ENCODE measurements at places on chromosomes 4 and X.

GRCh38 chrX:111411557-111411956, 435 bp downstream of the DCX start:
- no peak for DNase-seq

DNA sequence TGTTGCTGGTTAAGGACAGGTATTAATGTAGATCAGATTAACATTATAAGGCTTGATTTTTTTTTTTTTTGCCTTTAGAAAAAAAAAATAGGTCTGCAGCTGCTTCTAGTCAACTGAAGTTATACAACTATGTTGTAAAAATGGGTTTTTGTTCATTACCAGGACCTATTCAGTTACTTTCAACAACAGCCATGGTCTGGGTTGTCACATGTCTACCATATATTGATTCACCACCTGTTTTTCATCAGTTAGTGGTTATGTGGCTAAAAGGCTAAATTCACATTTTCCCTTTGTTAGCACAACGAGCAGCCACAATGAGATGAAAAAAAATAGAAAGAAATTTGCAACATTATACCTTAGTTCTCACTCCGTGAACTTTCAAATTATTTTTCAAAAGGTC, 45.5 kb downstream of the GLRB start:
- no peak for DNase-seq

DNA sequence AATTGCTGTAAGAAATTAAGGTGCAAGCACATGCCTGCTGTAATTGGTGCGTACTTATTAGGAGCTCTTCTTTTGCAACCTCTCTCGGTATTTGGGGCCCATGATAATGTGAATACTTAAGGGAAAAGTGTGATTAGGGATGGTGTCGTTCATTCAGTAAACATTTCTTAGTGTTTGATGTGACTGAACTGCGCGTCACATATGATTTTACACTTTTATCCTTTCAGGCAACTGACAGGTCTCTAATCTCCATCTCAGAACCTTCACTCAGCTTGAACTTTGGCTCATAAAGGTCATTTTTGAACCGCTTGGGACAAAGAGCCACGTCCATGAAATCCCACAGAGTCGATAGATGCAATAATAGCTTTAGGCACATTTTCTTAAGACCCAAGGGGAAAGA, 612.1 kb upstream of the PITX2 start:
- no peak for DNase-seq

- DNase-seq: no peak
These were observed 190.6 kb downstream of the PTTG2 start for GRCh38 chr4:38150766-38151165.

DNA sequence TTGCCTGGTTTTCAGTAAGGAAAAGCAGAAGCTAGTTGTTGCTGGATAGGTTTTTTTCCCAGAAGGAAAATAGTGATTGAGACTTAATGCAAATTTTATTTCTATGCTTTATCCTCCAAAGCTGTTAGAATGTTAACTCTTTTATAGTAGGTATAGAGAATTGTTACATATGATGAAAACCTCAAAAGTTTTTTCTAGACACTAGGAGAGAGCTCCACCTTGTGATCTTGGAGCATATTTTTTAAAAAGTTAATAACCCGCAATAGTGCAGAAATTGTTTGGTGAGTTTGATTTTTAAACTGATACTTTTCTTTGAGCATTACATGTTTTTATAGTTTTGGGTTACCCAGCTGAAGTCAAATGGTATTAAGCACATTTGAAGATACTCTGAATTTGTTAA, 56.5 kb downstream of the STAG2 start:
- no peak for DNase-seq

DNA sequence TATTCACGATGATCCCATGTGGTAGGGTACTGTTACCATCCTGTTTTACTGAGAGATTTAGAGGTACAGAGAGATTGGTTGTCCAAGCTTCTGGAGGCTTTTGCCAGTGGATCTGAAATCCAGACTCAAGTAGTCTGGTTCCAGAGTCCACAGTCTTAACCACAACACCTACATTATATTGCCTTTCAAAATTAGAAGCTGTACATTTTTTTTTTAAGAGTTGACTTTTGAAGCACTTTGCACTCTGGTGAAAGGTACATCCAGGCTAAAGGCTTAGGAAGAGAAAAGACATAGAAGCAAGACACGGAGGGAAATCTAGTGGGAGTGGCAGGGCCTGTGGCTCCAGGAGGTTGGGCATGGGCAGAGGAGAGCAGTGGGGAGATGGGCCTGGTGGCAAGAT, 122.1 kb downstream of the AFF1 start:
- no peak for DNase-seq

DNA sequence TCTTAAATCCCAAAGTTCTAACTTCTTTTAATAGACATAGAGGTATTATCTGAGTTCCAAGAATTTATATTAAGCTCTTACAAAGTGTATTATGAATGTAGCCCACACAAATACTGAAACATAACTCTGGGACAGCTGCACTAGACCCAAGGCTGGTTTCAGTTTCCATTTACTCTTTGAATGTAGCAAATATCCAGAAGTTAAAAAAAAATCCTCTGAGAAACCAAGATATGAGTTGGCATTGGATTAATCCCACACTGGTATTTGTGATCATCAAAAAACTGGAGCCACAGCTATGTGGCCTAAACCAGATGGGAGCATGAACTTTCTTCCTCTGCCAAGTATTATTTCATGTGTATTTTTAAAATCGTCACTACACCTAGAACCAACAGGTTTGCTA, 23.6 kb upstream of the SMPX start:
- DNase-seq: peak; percentile 1

DNA sequence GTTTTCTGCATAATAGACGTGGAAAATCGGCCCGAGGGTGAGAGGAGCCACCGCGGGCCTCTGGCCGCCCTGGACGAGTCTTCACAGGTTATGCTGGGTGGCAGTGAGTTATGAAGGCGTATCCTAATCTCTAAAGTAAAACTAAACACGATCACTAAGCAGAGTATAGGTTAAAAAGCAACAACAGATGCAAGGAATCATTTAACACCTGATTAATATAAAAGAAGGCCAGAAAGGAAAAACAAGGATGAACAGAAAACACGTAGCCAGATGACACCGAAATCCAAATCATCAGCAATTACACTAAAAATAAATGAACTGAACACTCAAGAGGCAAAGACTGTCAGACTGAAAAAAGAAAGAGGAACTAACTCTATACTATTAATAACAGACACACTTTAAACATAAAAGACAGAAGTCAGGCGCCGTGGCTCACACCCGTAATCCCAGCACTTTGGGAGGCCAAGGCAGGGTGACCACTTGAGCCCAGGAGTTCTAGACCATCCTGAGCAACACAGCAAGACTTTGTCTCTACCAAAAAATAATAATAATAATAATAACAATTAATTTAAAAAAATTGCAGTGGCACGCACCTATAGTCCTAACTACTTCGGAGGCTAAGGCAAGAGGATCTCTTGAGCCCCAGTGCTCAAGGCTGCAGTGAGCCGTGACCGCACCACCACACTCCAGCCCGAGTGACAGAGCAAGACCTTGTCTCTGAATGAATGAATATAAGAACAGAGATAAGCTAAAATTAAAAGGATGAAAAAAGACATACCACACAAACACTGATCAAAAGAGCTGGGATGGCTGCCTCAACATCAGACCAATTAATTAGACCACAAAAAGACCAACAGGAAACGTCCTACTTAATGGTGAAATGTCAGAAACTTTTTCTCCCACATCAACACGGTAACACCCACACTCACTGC, 30.0 kb downstream of the CTBP1 start:
- DNase-seq: peak; percentile 63

- DNase-seq: no peak
These were observed 79.0 kb downstream of the CPE start for GRCh38 chr4:165457793-165458192.

GRCh38 chr4:169202145-169202699, 68.5 kb downstream of the SH3RF1 start:
- no peak for DNase-seq

DNA sequence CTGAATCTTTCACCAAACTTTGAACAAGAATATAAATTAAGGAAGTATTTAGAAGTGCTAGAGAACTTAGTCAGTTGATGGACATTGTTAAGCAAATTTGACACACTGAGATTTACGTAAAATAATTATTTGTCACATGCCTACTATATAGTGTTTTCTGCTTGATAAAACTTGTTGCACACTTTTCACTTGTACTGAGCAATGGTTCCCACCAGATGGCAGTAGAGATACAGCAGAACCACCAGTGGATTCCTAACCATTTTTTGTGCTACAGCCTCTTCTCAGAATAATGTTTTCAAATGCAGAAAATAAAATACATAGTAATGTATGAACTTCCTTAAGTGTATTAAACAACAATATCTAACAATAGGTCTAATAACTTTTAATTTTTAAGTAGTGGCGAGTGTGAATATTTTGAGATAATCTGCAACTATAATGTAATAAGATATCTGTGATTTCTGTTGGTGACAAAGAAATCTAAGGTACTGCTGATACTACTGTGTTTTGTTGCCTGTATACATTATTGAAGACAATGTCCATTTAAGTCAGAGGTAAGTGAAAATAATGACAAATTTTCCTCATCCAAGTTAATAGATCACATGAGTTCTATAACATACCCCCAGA, 81.2 kb downstream of the APOOL start:
- peak; percentile 37 for DNase-seq

All from suppressor macrophage treated with lipopolysaccharide for 1 hour (primary cell).